Activated CD8-positive, alpha-beta memory T cell treated with anti-CD3 and anti-CD28 coated beads for 24 hours (primary cell): ENCODE measurements at places on chromosomes 3 and 15.

DNA sequence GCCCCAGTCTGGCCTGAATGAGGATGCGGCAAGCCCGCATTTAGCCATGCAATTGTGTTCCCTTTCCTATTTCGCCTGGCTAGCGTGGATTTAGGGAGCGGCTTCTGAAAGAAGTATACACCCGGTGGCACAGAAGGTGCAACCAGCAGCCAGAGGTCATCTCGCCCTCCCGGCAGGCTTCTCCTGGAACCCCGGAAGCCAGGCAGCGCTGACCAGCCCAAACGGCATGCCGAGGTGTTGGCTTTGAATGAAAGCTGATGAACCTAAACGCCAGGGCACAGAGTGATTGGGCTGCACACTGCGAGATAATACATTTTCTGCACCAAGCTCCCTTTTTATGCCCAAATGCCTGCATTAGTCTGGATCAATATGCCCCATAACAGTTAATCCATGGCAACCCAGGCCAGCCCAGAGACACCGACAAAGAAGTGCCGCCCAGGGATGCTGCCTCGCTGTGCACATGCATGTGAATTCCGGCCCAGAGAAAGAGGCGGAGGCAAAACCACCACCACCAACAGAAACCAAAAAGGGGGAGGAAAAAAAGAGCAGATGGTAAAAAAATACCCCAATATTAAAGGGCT is 1.4 kb downstream of the SRGAP3 start:
- DNase-seq = no peak

GRCh38 chr3:156214676-156215075 is 94.3 kb downstream of the KCNAB1 start:
- no peak for DNase-seq

DNA sequence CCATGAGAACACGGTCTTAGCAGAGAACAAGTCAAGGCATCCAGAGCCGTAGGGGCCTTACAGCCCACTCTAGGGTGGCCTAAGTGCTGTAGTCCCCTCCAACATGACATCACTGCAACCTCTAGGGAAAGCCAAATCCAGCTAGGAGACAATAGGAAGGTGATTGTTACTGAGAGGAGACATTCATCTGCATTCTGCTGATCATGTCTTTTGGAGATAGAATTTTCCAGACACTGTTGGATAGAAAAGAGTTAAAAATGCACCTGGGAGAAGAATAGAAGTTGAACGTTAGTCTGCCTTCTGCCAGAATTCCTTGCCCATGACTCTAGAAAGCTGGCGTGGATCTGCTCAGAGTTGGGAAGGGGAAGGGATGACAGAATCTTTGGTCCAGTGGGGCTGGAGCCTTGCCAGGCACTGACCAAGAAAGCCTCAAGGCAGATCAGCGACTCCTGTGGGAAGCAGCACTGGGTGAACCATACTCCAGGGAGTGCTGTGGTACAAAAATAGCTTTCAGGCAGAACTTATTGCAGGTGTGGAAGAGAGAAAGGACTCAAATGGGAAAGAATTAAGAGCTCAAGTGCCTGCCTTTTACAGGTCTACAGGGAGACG is 44.8 kb upstream of the RAF1 start:
- no peak for DNase-seq

DNA sequence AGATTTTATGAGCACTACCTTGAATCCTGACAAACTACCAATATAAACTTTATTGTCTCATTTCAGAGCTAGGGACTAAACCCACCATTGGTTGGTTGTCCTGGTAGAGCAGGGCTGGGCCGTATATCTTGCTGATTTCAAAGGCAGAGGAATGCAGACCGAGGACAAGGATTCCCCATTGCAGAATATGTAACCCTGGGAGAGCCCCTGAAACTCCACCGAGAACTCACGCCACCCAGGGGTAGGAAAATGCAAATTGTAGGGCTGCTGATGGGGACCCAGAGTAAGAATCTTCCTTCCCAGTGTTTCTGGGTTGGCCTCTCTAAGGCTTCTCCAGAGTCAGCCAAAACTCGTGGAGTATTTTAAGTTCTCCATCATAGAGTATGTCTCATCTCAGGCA is 235.3 kb downstream of the ABHD5 start:
- DNase-seq = no peak

GRCh38 chr15:63044077-63044644 is 1.6 kb downstream of the TPM1 start:
- no peak for DNase-seq

DNA sequence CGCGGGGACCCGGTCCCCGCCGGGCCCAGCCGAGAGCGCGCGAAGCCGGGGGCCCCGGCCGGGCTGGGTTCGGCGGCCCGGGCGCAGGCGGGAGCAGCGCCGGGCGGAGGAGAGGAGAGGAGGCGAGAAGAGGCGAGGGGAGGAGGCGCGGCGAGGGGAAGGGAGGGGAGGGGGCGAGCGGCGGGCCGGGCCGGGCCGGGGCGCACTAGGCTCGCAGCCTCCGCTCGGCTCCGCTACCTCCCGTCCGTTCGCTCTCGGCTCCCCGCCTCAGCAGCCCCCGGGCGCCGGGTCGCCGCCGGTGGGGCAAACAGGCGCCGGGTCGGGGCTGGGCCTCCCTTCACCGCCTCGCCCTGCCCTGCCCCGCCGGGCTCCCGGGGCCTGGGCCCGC is 351 bp downstream of the INSYN1 start:
- no peak for DNase-seq
